COR-L47 (cell line): ENCODE measurements at places on chromosomes 5 and 9.

GRCh38 chr5:75037106-75037505 lies 15.3 kb downstream of the GCNT4 start:
- DNase-seq: no peak

DNA sequence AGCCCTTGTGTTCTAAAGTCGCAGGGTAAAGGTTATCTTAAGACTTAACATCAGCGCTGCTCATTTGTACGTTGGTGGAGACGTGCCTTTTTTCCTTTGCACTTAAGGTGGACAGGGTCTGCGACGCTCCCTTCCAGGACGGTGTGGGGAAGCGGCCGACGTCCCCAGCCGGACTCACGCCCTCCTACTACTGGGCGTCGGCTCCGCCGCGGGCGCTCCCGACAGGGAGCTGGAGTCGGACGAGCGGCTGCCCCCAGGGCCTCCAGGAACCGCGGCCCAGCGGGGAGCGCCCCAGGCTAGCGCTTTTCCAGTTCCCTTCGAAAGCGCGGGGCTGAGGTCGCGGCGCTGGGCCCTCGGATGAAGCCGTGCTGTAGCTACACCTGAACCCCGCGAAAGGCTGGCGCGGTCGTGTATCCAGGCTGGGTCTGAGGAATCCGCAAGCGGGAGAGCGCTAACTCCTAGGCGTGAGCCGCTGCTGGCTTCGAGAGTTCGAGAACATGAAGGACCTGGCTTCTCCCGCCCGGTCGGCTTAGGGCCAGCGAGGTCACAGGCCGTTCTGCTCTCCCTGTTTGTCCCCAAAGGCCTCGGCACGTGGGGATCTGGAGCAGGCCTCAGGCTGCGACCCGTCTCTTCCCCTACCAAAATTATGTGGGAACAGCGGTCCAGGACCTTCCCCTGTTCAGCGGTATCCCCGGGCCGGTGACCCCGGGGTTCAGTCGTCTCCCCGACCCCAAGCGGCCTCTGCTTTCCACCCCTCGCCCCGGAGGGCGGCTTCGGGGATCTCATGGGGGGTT lies 3.8 kb upstream of the DMRT3 start:
- DNase-seq: no peak

DNA sequence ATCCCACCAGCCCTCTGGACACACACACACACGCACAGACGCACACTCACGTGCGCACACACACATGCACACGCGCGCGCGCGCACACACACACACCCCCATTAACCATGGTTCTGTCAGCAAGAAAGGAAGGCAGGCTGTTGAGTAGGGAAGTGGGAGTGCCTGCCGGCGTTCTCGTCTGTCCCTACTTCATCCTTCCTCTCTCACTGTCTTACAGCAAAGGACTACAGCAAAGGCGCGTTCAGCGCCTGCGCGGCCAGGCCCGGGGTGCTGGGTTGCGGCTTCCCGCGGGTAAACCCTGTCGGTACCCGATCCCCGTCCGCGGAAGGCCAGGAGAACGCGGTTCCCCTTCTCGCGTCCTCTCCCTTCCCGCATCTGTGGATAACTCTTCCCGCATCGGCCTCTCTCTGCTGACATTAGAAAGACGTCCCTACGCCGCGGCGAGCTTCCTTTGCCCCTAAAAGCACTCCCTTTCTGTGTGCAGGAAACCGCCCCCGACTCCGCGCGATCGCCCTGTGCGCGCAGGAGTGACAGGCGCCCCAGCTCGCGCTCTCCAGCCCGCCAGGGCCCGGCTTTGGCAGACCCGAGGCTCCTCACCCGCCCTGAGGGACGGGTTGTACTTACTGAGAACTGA lies 219.2 kb downstream of the AGTPBP1 start:
- DNase-seq: no peak

- no peak for DNase-seq
Measured at GRCh38 chr9:104774831-104775573, 11.1 kb downstream of the NIPSNAP3B start.

- no peak for DNase-seq
Measured at GRCh38 chr5:56824019-56824418, 8.7 kb downstream of the MAP3K1 start.

DNA sequence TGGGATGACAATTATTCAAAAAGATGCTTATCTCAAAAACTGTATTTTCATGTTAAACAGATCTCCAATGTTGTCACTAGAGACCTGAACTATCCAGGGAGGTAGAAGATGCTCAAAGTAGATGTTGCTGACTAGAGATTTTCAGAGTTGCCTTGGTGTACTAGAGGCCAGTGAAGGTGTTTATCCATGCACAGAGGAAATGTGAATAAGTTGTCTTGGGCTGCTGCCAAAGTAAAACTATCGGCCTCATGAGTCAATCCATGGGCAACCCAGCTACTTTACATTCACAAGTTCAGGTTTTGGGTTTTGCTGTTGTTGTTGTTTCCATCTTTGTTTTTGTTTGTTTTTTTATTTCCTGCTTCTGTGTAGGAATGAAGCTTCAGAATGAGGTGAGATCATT lies 141.1 kb upstream of the RANBP3L start:
- DNase-seq: no peak

GRCh38 chr5:135887447-135887864 lies 8.2 kb downstream of the IL9 start:
- DNase-seq: peak; percentile 54

DNA sequence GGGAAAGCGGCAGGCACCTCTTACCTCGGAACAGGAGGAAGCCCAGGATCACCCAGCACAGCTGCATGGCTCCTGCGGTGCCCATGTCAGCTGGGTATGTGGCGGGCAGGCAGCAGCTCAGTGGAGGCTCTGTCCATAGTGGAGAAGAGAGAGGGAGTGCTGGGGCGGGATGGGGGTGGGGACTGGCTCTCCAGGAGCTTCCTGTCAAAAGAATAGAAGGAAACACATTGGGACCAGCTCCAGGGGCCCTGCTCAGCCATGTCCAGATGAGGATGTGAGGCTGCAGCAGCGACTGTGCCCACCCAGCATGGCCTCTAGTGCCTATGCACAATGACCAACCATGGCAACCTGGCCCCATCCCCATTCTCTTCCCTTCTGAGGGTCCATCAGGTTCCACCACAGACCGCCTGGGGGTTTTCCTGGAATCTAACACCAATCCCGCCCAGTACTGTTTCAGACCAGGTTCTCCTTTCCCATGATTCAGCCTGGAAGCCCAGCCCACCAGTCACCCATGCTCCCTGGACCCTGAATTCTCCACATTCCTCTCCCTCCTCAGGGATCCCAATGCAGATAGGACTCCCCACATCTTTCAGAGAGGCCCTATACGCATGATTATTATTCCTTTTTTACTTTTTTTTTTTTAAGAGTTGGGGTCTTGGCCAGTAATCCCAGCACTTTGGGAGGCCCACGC lies at the start of gene ECSCR:
ECSCR (minus strand) TSS at position 158 of the 691 bp plus-strand sequence; CDS start at position 85, 73 bp downstream.
- no peak for DNase-seq

DNA sequence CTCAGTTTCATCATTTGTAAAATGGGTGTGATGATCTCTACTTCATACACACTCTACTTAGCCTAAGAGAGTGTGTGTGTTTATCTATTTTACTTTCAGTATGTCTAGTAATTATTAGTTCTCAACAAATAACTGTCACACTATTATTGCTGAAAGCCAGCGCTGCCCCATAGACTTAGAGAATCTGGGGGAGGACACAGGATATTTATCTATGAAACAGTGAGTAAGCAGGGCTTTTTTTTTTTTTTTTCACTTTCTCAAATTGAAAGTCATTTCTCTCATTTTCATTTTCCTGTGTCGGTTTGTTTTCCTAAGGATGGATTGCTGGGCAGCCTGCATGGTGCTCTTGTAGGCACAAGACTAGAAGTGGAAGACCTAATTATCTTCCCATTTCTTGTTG lies 248.4 kb upstream of the RPS23 start:
- no peak for DNase-seq

GRCh38 chr5:126464016-126464415 lies 40.8 kb downstream of the GRAMD2B start:
- no peak for DNase-seq

- DNase-seq: no peak
Measured at GRCh38 chr5:180241600-180241999, 32.6 kb upstream of the RASGEF1C start.

DNA sequence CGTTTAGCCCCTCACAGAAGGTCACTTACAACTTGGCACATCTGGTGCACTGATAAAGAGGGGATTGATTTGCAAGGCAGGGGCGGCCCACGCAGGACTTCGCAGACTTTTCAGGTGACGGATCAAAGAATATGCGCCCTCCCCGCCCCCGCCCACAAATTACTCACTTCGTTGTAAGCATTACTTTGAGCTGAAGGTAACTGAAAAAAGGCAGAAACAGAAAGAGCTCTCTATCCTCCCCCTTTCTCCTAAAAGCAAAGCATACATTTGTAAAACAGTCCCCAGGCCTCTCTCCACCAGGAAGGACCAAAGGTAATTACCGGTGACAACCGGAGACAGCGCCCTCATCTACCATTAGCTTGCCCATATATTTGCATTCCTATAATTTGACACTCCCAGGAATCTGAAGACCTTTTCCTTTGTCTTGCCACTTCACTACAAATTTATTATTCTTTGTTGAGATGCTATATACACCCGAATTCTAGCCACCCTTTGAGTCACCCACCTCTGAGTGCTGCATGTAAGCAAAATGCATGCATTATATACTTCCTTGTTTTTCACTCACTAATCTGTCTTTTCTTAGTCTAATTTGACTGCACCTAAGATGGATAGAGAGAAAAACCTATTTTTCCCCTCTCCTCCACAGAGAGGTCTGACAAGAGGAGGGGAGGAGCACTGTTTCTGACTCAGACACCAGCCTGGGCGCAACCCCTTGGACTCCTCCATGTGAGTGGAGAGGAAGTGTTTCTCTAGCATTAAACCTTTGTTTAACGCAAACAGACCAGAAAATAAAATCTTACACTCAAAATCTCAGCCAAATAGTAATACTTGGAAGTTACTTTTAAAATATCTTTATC lies 74.7 kb upstream of the SPIN1 start:
- no peak for DNase-seq

DNA sequence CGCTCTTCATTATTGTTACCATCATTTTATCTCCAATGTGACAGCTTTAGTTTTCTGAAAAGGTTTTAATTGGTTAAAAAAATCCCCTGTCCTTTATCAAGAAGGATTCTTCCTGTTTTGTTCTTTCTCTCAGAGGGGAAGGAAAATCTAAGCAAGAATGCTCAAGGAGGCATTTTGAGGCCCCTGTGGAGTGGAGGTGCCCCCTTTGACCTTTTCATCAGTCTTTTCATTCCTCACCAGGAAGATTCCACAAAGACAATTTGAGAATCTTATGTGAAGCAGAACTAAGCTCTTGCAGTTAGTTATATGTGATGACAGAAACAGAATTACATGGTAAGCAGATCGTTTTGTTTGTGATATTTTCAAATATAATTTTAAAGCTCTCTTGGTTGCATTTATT lies 489.6 kb downstream of the MAN2A1 start:
- no peak for DNase-seq

- no peak for DNase-seq
Measured at GRCh38 chr5:81898403-81898802, 73.4 kb upstream of the ATG10 start.

DNA sequence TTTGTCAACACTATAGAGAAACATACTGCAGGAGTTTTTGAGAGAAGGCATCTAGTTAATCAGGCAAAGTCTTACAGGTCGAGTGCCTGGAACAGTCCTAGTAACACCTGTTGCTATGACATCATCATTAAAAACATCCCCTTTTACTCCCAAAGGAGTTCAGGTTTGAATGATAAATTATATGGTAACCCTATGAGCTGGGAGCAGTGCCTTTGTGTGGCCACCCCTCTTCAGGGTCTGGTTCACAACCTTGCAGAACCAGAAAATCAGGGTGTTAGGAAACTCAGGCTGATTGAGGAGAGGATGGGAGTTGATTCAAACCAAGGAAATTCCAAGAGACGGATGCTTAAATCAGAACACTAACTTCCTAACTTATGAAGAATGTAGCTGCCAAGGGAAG lies 179.1 kb upstream of the RASEF start:
- no peak for DNase-seq

DNA sequence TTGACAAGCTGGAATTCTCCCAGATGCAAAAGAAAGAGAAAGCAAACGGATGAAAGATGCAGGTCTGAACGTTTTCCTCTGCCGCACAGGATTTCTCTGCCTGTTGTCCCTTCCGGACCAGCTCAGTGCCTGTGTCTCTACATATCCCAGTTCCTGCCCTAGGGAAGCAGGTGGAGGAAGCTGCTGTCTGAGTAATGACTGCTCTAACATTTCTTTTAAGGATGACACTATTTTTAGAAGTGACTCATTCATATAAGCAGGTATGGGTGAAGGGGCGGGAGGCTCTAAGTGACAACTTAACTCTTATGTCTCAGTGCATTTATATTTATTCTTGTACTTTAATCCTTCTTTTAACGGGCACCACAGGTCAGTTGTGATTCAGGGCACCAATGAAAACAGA lies 128.8 kb downstream of the SLC24A2 start:
- DNase-seq: no peak

DNA sequence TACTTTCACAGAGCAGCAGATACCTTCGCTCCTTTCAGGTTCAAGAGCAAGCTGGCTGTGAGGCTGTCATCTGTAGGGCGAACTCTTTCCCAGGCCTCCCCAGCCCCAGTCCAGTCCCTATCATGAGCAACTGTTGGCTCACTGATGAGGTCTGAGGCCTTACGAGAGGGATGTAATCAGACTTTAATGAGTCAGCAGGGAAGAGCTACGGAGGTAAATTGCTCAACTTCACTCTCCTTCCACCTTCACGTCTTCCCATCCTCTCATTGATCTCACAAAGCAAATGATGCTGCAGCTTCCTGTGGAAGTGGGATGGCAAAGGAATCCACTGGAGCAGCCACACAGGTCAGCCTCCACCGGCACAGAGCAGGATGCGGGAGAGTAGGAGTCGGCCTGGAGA lies 130.7 kb upstream of the TBCA start:
- no peak for DNase-seq

DNA sequence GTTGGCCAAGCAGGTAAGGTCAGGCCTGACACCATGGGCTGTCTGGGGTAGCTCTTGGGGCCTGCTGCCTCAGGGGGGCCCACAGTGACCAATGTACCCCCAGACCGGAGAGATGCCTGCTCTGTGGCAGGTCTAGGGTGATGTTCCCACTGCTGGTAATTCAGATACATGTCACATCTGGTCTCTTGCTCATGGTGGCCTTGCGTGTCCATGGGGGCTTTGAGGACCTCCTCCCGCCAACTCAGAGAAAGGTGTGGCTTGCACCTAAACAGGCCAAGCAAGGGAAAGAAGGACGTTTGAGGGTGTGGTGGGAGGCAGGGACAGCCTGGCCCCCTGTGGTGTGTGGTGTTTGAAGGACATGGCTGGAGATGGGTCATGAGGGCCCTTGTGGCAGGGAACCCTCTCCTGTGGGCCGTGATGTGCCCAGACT lies 75.2 kb downstream of the PHF2 start:
- DNase-seq: no peak

DNA sequence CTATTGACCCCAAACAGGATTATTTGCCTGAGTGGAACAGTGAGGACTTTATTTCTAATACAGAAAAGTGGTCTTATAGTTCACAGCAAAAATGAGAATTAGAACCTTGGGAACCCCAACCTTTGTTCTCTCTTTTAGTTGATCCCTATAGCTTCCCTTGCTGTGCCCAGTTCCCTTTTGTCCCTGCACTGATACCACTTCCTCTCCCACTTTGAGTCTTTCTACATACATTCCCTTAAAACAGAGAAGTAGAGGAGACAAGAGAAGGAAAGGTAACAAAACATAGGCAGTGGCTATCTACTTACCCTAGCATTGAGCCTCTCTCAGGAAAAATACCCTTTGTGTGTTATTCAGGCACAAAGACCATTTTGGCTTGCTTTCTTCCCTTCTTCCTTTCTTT lies 246.4 kb downstream of the FAM114A2 start:
- DNase-seq: no peak
